Omental fat pad (tissue), 4 donors: ENCODE measurements at places on chromosomes 2 and 18.

GRCh38 chr2:183185534-183185933 lies 61.3 kb downstream of the NUP35 start:
- DNase-seq: no peak

- DNase-seq: no peak
Measured at GRCh38 chr18:58536534-58537271, 92.2 kb downstream of the ALPK2 start.

DNA sequence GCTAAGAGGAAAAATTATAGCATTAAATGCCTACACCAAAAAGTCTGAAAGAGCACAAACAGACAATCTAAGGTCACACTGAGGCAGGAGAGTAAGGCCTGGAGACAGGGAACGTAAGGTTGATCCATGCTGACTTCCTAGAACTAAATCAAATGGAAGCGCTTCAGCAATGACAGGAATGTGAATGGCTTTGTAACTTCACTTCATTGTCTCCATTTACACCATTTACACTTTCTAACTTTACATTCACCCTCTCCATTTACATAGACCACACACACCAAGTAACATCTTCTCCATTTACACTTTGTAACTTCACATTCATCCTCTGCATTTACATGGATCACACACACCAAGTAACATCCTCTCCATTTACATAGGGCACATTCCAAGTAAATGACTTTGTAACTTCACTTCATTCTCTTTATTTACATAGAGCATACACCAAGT lies 103.1 kb upstream of the SPATS2L start:
- DNase-seq: no peak

DNA sequence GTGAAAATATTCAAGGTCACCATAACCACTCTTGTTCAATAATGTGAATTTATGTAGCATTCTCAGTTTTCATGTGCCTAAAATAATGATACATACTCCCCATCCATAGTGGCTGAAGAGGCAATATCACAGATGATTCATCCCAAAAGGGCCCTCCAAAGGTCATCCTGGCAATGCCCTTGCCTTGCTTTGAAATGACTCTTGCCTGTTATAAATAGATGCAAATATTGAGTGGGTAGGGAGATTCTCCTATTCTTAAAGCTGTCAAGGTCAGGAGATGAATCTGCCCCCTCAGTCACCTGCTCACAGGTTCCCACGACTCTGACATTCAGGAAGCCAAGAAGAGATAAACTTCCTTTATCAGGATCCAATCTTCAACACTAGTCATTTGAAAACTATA lies 490.5 kb downstream of the TNS1 start:
- DNase-seq: no peak

- no peak for DNase-seq
Measured at GRCh38 chr2:120262761-120263428, 10.2 kb downstream of the RALB start.

- no peak for DNase-seq
Measured at GRCh38 chr2:212242724-212243123, 295.9 kb downstream of the ERBB4 start.

- no peak for DNase-seq
Measured at GRCh38 chr2:99940963-99941362, 201.4 kb downstream of the AFF3 start.

GRCh38 chr2:165408186-165408585 lies 61.3 kb upstream of the CSRNP3 start:
- no peak for DNase-seq

GRCh38 chr2:12624384-12624783 lies 92.4 kb upstream of the TRIB2 start:
- no peak for DNase-seq

DNA sequence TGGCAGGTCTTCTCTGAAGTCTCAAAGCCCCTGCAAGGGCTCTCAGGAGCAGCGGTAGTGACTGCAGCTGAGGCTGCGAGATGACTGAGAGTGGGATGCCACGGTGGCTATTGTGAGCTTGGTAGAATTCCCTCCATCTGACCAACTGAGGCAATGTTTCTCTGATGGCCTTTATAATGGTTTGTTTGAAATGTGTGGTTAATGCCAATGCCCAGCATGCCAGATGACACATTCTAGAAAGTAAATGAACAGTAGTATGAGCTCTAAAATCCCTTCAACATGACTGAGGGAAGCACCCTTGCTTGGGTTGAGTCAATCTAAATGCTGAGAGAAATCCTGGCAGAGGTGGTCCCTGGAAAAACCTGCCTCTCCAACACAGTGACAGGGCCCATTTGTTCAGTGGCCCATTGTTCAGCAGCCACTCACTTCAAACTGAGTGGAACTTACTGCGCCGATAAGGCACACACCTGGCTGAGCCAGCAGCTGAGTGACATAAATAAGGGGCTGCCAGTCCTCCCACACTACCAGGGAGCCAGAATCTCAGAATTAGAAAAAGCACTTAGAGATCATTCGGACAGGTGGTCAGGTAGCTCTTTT lies 31.7 kb downstream of the SULT1C2 start:
- no peak for DNase-seq

DNA sequence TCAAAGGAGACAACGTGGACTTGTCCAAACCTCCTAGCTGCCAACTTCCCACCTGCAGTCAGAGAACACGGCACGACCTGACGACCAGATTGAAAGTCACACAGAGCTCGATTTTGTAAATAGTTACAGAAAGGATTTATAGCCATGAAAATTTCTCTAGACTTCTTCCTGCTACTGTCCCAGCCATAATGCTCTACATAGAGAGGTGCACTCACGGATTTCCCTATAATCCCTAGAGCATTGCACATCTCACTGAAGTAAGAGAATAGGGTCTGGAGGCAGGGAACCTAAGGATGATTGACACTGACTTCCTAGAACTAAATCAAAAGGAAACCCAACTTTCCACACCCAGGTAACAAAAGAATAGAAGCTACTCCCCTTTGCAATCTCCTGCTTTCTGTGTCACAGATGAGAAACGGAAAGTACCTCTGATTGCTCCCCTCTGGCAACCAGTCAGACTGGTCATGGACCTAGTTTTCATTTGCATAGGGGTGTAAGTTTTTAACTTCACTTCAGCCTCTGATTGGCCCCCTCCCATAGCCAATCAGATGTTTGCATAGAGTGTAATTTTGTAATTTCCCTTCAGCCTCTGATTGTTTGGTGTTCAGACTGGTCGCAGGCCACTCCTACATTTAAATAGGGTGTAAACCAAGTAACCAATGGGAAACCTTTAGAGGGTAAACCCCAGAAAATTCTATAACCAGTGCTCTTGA lies 58.6 kb upstream of the FBXO11 start:
- DNase-seq: no peak

DNA sequence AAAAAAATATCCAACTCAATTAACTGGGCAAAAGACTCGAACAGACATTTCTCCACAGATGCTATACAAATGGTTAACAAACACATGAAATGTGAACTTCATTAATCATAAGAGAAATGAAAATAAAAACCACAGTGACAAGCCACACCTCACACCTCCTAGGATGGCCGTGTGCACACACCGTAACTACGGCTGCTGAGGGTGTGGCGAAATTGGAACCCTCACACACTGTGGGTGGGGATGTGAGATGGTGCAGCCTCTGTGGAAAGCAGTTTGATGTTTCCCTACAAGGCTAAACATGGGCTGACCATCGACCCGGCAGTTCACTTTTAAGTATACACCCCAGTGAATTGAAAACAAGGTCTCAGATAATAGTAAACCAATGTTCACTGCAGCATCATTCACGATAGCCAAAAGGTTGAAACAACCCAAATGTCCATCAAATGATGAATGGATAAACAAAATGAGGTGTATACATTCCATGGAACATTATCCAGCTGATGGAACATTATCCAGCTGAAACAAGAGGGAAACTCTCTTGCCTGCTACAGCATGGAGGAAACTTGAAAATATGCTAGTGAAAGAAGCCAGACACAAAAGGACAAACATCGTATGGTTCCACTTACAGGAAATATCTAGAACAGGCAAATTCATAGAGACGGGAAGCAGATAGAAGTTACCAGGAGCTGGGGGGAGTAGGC lies 32.2 kb downstream of the ZAP70 start:
- DNase-seq: no peak

GRCh38 chr2:44510246-44510645 lies 148.5 kb downstream of the CAMKMT start:
- no peak for DNase-seq

- DNase-seq: no peak
Measured at GRCh38 chr2:156457523-156458517, 21.6 kb downstream of the GPD2 start.

- no peak for DNase-seq
Measured at GRCh38 chr2:144663207-144663606, 143.3 kb upstream of the ZEB2 start.

- DNase-seq: no peak
Measured at GRCh38 chr2:55779459-55780421, 86.1 kb upstream of the PNPT1 start.

DNA sequence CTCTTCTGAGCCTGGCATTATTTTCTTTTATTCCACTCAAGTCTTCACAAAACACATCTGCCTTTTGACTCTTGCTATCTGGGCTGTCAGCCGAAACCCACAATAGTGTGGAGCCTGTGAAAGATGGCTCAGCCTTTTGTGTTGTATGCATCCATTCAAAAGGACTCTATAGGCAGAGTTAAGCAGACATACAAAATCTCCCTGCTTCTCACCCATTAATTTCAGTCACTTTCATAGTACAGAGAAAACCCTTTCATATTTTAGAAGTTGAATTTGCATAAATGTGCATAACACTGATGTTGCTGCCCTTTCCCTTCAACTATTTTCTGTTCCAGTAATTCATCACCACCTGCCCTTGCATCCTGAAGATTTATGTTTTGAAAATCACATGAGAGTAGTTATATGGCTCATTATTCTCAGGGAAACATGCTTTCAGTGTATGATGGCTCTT lies 154.6 kb downstream of the EVA1A start:
- no peak for DNase-seq

DNA sequence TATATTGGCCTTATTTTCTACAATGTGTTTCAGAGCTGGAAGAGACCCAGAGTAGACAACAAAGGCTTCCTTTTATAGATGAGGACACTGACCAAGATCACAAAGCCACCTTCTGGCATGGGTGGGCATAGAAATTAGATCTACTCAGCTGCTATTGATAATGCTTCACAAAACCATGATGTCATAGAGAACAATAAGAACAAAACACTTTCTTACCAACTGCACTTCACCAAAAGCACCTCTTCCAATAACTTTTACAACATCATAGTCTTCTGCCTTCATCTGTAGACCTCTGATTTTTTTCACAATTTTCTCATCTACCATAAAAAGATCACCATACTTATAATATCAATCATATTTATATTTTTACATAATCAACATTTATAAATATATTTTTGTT lies 58.1 kb downstream of the ROCK2 start:
- no peak for DNase-seq

DNA sequence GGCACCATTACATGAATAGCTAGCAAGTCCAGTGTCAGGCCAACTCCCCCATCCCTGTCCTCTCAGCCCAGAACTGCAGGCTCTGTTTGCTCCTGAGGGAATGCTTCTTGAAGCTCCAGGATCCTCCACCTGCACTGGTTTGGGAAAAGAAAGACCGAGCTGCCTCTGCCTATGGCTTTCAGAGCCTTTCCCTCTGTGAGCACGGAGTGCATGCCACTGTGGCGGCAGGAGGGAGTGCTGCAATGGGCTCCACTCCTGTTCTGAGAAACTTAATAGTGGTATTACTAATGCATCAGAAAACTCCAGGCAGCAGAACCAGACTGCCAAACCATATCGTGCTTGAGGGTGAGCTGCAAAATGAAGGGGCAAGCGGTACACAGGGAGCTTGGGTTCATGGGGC lies 271.8 kb downstream of the SRBD1 start:
- DNase-seq: no peak

- no peak for DNase-seq
Measured at GRCh38 chr2:235048549-235048948, 96.7 kb downstream of the SH3BP4 start.

DNA sequence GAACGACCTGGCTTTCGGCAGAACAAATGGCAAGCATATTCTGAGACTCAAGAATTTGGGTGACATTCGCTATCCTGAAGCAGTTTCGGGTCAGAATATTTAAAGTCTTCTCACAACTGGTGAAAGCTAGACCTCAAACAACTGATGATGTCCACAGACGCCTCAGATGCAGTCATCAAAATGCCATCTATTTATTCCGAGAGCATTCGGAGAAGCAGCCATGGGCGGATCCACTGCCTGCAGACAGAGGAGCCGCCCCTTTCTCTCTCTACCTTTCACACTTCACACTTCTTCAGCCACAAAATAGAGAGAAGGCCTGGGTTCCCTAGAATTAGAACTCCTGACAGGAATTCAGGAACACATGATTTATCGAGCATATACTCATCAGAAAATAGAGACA lies 65.8 kb upstream of the CREB1 start:
- DNase-seq: no peak

- no peak for DNase-seq
Measured at GRCh38 chr2:160510617-160511016, 17.0 kb upstream of the RBMS1 start.
